Naive B cell (primary cell): ENCODE measurements at places on chromosomes 16 and 17. TPM values are rescaled to one million over a fixed set of nuclear protein-coding genes. Genes with fewer than 3 reads are reported as not detected.

DNA sequence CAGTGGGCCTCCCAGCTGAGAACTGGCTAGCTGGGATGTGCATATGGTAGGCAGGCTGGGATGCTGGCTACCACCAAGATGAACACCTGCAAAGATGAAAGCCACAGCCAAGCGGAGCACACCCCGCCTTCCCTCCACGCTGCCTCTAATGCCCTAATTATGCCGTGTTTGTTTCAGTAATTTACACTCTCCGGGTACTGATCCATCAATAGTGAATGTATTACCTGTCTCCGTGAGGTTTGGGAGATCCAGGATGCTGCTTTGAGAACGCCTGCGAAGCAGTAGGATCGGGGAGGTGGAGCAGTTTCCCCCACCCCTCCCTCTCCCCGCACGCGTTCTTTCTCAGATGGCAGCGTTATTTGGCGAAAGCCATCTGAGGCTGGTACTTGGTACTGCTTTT is 28.9 kb upstream of the GSE1 start:
- no peak for DNase-seq

The AARS1 gene
- polyA plus RNA-seq = 29.3 TPM

- peak; percentile 37 for DNase-seq
Measured at GRCh38 chr16:3637371-3637923, 17.0 kb upstream of the DNASE1 start.

- DNase-seq = no peak
Measured at GRCh38 chr16:19913340-19913645, 28.6 kb upstream of the GPRC5B start.

DNA sequence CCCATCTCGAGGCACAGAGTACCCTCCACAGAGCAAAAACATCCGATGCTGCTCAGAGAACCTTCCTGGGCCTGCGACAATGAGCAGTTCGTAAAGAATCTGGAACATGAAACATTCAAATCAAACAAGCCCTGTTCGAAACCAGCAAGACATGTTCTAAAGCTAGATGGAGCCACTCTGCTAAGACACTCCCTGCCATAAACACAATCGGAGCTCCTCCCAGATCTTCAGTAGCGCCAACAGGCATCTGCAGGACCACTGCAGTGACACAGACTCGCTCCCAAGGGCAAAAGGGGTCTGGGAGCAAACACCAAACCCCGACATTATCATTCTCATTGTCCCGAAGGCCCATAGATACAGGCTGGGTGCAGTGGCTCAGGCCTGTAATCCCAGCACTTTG is 108.7 kb downstream of the ZFHX3 start:
- no peak for DNase-seq

DNA sequence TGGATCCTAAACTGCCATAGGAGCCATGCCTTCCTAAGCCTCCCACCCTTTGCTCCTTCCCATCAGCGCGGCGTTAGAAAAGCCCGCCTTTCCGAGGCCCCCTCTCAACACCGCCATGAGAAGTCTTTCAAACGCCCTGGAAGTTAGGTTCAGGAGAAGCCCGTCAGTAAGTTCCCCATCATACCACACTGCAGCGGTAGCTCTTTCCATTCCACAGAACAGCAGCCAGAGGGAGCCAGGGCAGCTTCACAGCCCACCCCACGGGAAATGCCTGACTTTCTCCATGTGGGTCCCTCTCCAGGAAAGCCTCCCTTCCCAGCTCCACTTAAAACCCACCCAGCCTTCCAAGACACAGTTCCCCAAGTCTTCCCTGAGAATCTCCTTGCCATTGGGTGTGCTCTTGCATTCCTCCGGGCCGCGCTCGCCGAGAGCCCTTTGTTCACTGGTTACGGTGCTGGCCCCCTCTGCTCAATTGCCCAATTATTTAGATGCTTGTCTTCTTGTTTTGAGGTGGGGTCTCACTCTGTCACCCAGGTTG is 28.7 kb downstream of the KIAA0513 start:
- no peak for DNase-seq

The ZNF469 gene
- 0.08 TPM for polyA plus RNA-seq

The GLG1 gene
- 71.4 TPM for polyA plus RNA-seq

- no peak for DNase-seq
Measured at GRCh38 chr17:63439687-63440086, 6.4 kb downstream of the CYB561 start.

- DNase-seq = no peak
Measured at GRCh38 chr17:17118399-17118798, 76.1 kb downstream of the MPRIP start.

The MT1A gene
- polyA plus RNA-seq = not detected

The LRRC75A gene
- 1.5 TPM for polyA plus RNA-seq

DNA sequence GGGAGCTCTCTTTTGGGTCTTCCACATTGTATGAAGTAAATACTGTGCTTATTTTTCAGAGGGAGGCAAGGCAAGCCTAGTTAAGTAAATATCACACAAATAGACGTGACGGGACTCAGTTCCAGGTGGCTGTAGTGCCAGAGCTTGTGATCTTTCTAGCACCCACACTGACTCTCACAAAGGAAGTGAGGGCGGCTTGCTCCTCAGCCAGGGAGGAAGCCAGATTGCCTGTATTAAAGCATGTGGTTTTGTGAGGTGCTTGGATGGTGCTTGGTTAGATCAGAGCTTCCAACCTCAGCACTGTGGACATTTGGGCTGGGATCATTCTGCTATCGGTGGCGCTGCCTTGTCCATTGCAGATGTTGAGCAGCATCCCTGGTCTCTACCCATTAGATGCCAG is 80.1 kb downstream of the VAT1L start:
- no peak for DNase-seq

GRCh38 chr17:39628655-39629493 is 2.1 kb downstream of the PPP1R1B start:
- DNase-seq = no peak

DNA sequence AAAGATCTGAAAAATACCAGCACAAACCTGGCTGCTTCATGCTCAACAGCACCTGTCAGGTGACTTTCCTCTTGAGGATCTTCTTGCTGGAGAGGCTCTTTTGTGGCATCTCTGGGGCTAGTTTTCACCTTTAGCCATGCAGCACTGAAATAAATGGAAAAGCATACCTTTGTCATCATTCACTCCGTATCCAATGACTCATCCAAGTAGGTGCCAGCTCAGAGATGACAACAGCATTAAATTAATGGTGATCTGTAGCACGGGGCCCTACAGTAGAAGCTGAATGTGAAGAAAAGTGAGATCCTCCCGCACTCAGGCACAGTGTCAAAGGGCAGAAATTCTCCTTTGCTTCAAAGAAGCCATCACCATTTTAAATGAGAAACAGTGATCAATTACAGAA is 32.2 kb downstream of the KIAA0753 start:
- no peak for DNase-seq

The TBC1D3E gene
- polyA plus RNA-seq = not detected

The MFSD6L gene
- polyA plus RNA-seq = not detected

The TTLL6 gene
- polyA plus RNA-seq = not detected

DNA sequence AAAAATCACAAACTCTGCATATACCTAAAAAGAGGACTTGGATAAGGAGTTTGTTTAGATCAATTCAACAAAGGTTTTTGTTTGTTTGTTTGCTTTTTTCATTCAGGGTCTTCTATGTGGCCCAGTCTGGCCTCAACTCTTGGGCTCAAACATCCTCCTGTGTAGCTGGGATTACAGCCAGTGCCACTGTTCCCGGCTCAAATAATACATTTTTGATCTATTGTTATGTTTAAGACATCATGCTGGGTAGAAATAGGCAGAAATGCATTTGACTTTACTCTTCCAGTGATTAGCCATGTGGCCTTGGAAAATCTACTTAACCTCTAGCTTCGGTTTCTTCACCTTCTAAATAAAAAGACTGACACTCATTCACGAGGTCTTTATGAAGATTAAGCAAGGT is 11.5 kb downstream of the MAP2K6 start:
- no peak for DNase-seq

DNA sequence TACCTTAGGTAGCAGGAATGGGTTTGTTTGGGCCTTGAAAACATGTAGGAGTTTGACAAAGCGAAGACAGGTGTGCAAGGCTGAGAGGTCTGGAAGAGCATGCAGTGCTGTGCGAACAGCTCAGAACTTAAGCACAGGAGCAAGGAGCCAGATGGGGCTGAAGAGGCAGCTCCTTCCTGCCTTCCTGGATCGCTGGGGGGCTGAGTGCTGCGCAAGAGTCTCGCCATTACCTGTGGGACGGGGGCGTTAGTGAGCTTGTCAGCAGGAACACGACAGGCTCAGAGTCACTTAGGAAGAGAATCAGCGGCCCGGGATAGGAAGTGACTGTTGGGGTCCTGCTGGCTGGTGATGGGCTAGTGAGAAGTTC is 464 bp upstream of the MRM1 start:
- no peak for DNase-seq
